ENCODE measurements at places on chromosomes 2 and 18. TPM values are rescaled to one million over a fixed set of nuclear protein-coding genes. Genes with fewer than 3 reads are reported as not detected.

Gene ERLEC1
- polyA plus RNA-seq: 46.0 TPM

Gene PER2
- 1.0 TPM for polyA plus RNA-seq

Gene DNER
- polyA plus RNA-seq: not detected

Gene CGREF1
- polyA plus RNA-seq: not detected

Gene CTNNA2
- not detected for polyA plus RNA-seq

Gene TRIM43
- polyA plus RNA-seq: not detected

Gene THSD7B
- polyA plus RNA-seq: not detected

Gene SCG2
- polyA plus RNA-seq: not detected

DNA sequence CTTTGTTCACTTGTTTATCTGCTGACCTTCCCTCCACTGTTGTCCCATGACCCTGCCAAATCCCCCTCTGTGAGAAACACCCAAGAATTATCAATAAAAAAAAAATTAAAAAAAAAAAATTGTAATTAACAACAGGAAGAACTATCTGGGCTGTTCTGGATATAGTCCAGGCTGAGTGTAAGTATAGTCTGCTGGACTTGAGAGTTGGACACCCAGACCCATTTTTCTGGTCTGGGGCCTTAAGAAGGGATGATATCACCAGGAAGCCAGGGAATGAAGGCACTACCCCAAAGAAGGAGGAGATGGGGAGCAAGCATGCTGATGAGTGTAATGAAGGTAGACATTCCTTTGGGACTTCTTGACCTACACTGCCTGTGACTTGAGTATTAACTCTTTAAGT is 72.1 kb upstream of the ZFP36L2 start:
- DNase-seq: no peak

- DNase-seq: no peak
These were observed 176.3 kb downstream of the EIPR1 start for GRCh38 chr2:3201281-3201680.

GRCh38 chr2:85187069-85187468 is 53.9 kb downstream of the TCF7L1 start:
- DNase-seq: no peak

DNA sequence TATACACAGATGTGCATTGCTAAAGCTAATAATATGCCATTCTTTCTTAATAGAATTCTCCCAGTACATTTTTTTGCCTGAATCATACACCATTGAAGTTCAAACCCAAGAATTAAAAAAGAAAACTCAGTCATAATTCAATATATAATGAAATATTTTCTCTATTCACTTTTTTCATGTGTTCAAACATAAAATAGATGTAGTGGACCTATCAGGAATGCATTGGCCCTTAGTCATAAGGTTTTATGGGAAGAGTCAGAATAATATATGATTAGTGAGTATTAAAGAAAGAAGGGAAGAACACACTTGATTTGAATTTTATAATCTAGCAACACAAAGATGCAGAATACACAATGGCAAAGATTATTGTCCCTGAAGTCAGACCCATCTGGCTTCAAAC is 297.0 kb upstream of the COL3A1 start:
- DNase-seq: no peak

DNA sequence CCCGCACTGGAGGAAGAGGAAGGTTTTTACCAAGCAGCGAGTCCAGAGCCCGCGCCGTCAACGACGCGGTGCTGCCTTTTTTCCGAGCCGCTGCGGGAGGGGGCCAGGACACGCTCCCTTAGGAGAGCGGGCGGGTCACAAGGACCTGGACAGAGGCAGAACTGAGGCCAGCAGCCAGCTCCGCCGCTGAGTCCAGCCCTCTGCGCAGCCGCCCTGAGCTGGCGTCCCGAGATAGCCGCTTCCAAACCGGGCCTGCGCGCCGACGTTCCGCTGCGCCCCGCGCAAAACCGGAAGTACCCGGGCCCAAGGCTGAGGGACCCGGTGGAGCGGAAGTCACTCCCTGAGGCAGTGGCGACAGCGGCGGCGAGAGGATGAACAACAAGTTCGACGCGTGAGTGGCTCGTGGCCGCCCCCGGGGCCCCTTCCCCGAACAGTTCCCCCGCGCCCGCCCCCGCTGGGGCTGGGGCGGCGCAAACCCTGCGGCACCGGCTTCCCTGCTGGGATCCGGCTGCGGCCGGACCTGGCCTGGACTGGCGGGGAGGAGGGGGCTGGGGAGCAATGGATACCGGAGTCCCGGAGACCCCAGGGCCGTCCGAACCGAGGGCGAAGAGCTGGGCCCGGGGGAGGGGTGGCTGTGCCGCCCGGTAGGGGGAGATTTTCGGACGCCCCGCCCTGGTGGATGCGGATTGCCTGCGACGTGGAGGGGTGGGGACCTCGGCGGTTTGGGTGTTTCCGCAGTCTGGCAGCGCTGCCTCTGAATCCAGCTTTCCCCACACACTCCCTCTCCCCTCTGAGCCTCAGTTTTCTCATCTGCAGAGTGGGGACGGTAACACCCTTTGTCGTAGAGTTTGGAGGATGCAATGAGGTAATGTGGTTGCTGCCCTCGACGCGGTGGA is at the start of the genes EIF4E2 and TIGD1:
TSS of gene EIF4E2 (plus strand) at position 336 of the 896 bp plus-strand sequence. CDS start at position 372, 36 bp downstream.
TSS of gene TIGD1 (minus strand) at position 204 of the 896 bp plus-strand sequence. CDS start 675 bp downstream, outside the sequence.
- peak; percentile 87 for DNase-seq

- no peak for DNase-seq
These were observed 33.8 kb downstream of the HS1BP3 start for GRCh38 chr2:20617081-20617575.

DNA sequence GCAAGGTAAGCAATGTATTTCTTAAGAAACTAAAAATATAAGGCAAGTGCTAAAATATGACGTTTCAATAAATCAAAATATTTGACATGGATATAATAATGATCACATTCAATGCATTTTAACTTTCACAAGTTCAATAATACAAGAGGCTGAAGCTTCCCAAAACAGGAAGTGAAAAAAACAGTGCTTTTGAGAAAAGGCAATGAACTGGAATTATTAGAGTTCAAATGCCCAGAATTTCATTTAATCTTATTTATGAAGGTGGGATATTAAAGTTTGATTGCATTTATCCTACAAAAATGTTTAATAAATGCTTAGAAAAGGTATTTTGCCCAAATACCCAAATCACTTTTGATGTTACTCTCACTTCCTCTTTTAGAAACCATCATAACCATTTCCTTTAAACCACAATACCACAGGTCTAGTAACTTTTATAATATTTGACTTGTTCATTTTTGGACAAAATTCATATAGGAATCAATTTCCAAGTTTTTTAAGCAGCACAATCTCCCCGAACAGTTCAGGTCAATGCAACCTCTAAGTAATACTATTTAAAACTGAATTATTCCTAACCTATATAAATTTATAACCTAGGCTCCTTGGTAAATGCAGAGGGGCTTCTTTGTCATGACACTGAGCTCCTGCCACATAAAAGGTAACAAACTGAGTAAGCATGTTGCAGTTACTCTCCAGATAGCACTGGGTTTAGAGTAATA is 2.1 kb downstream of the NCKAP1 start:
- DNase-seq: peak; percentile 39

DNA sequence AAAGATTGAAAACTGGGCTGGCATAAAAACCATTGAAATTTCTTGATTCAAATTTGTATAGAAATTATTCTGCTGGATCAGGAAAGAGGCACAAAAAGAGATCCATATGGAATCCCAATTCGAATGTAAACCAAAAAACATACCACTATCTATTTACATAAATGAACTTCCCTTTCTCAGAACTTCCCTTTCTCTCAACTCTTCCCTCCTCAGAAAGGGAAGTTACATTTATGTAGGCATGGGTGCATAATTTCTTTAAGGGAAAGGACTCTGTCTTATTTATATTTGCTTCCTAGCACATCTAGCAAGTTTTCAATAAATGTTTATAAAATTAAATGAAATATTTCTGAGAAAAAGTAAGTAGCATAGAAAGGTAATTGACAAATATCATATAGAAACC is 398.1 kb upstream of the ATP5MC3 start:
- no peak for DNase-seq

GRCh38 chr2:151862700-151863099 is 34.5 kb upstream of the ARL5A start:
- no peak for DNase-seq

GRCh38 chr18:76373297-76373696 is 121.7 kb downstream of the ZNF516 start:
- no peak for DNase-seq

DNA sequence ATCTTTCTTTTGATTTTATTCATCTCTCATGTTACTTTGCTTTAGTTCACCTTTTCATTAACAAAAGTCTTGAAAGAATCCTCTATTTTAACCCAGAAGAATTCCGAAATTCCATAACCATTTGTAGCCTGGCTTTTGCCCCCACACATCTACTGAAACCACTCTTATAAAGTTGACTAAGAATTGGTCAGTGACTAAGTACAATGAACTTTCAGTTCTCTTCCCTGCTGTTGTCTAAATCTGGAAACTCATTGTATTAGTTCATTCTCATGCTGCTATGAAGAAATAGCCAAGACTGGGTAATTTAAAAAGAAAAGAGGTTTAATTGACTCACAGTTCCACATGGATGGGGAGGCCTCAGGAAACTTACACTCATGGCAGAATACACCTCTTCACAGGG is 49.9 kb upstream of the PNPT1 start:
- DNase-seq: no peak

DNA sequence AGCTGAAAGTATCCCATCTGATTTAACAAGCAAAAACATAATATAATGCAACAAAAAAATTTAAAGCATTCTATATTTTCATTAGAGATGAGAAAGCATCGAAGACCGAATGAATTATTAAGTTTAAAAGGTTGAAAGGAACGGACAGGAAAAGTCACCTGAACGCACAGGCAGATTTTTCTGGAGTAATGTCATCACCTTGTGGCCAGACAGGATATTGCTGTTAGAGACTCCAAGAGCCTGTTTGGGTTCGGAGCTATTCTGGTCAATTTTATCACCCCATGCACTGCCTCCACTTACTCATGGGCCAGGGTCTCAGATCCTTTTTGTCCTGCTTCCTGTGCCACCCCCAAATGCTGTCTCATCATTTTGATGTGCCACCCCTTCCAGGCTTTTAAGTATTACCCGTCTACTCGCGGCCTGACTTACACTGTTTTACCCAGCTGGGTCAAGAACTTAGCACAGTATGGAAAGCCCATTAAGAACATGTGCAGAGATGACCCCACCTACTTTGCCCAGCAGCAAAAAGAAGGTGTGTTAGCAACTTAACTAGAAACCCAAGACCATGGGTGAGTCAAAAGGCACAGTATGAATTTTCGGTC is 27.3 kb downstream of the GKN2 start:
- DNase-seq: peak; percentile 49

All from immature natural killer cell (primary cell).